Fibroblast of skin of scalp (primary cell): ENCODE measurements at places on chromosomes 7 and 10.
A peak's percentile ranks its signal among the peaks of the same experiment; 100 is the strongest.

DNA sequence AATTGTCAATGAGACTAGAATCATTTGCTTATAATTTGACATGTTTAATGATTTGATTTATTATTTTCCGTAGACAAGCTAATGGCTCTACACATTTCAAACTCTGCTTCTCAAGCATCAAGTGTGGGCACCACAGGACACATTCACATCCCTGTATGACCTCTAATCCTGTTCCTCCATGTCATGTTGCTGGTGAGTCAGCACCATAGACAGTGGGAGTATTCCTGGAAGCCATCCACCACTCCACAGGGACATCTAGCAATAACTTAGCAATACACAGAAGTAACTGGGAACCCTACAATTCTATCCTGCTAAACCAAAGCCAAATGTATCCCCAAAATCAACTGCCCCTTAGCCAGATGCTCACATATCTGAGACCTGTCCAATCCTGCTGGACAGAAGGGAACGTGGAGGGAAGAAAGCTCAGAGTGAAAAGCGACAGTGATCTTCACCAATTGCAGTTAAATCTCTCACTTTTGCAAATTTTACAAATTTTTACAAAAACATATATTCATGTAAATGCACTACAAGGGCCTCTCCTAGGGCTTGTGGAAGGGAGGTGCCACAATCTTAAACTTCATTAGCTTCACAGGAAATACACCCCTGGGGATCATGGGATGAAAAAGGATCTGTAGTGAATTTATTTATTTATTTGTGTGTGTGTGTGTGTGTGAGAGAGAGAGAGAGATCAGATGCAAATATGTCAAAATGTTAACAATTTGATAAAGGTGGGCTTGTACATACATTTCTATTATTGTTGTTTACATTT lies 126.5 kb downstream of the GFRA1 start:
- peak; percentile 59 for DNase-seq

DNA sequence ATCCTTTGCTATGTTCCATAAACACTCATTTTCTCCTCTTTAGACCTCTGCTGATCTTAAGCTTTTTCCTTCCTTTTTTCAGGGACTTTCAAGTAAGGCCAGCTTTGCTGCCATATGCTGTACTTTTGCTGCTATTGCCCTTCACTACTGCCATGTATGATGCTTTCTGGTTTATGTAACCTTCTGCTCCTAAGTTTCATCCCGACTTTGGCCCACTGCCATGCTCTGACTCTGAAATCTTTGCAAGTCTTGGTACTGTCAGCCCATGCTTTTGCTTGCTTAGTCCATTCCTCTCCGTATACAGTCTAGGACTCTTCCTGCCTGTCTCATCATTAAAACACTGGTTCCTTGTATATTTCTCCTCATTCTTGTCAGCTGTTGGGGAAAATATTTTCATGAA lies 152.4 kb downstream of the RNF133 start:
- peak; percentile 2 for DNase-seq

DNA sequence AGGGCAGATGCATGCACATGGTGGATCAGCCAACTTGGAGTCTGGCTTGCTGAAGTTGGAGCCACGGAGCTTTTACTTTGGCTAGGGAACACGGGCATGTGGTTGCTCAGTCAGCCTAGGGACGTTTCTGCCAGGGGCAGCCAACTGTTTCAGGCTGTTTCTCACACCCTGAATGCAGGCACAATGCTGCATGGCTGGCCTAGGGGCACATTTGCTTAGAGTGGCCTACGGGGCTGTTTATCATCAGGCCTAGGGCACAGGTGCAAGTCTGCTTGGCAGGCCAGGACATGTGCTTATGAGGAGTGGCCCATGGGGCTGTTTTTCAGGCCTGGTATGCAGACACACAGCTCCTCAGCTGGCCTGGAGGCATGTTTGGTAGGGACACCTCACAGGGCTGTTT lies 107.4 kb downstream of the GSAP start:
- no peak for DNase-seq

DNA sequence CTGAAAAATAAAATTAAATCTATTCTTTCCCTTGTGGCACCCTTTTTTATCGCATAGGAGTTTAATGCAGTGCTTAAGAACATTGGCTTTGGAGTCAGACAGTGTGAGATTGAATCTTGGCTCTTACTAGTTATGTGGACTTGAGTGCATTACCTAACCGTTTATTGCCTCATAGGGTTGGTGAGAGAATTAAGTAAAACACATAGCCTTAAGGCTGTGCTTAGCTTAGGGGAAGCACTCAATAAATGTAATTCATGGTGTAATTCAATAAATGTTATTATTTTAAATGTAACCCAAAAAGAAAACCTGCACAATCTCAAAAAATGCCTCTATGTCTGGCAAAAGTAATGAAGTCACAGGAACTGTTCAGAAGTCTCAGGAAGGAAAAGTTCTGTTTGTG lies 2.7 kb downstream of the STK17A start:
- peak; percentile 23 for DNase-seq

DNA sequence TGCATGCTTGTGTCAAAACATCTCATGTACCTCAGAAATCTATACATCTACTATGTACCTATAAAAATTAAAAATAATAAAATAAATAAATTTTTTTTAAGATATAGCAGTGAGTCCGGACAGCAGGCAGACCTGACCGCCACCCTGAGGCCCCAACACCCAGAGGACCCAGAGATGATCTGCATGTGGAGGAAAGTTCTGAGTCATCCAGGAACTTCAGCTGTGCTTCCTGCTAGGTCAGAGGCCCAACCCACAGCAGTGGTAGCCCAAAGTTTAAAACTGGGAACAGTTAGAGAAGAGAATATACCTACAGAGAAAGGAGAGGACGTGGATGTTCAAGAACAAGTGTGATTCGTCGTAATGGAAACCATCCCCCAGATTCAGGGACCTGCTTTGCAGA lies 683.7 kb upstream of the NRP1 start:
- no peak for DNase-seq

DNA sequence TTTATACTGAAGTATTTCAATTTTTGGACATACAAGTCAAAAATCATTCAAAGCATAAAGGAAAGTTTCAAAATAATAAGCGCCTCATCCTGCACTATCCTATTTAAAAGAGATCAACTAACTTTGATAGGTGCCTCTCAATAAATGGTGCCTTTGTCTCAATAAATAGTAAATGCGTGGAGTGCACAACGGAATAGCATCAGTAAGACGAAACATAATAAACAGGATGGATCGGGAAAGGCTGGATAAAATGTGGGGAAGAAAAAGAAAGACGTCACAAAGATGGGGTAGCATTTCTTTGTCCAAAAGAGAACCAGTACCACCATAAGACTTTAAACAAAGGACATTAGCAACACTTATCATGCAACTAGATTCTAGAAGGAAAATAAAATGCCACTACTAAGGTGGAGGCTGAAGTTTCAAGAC lies 571 bp upstream of the PRKAR2B start:
- DNase-seq = no peak

DNA sequence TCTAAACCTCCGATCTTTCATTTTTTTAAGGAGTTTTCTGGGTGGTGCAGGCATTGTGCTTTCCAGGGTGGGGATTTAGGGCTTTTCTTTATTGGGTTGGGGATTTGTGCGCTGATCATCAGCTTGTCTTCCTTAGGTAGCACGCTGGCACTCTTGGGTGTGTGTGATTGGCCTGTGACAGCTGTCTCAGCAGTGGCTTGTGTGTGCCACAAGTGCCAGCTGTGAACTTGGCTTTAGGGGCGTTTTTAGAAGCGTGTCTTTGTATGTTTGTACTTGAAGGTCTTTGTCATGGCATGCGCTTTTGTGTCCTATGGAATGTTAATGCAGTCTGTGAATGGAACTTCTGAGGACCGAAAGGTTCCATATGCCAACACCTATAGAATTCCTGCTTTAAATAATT lies 788 bp downstream of the AKAP9 start:
- DNase-seq = peak; percentile 23

DNA sequence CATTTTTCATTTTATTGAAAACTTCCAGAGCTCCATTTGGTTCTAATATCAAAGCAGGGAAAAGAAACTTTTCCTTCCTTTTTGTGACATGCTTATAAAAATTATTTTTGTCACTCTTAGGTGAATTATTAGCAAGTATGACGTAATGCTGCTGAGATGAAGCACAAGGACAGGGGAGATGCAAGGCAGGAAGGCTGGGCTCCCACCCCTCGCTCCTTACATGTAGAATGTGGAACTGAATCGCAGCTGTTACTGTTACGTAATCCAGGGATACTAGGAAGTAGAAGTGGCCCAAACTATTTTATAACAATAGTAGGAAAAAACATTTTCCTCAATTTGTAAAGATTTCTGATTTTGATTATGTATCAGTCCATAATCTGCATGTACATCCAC lies 17.1 kb upstream of the GTPBP4 start:
- peak; percentile 18 for DNase-seq

GRCh38 chr10:132943058-132943790 lies 854 bp upstream of the CFAP46 start:
- no peak for DNase-seq

GRCh38 chr10:119206603-119207365 lies 587 bp upstream of the GRK5 start:
- DNase-seq = peak; percentile 76

DNA sequence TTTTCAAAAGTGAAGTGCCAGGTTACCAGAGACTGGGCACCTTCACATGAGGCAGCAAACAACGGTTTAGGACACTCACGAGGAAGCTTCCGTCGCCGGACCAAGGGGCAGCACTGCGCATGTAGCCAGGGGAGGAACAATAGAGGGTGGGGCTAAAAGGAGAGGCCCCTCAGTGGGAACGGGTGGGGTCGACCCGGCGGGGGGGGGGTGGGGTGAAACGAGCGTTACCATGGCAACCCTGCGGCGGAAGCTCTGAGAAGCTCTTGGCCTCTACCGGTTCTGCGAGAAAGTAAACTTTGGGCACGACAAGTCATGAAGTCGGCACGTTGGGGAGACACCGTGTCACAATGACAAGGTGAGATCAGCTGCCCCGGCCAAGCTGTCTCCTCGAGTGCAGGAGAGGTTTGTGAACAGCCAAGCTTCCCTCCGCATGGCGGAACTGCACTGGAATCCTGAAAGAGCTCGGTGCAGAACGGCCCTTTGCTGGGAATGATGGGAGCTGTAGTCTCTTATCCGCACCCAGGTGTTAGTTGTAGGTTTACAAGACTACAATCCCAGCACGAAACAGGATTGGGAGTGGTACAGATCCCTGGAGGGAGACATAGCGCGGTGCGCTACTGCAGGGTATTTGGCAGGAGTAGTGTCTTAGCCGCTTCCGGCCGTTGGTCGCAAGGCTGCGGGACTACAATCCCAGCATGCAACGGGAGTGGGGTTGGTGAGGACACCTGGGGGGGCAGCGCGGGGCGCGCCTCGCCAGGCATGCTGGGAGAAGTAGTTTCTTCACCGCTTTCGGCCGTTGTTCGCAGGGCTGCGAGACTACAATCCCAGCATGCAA lies 72.8 kb upstream of the ZNF722 start:
- DNase-seq = no peak

GRCh38 chr10:37442882-37443281 lies 317.5 kb downstream of the ANKRD30A start:
- DNase-seq = no peak

- DNase-seq = no peak
These were observed 2.1 kb downstream of the FAM24B start for GRCh38 chr10:122877264-122877663.

DNA sequence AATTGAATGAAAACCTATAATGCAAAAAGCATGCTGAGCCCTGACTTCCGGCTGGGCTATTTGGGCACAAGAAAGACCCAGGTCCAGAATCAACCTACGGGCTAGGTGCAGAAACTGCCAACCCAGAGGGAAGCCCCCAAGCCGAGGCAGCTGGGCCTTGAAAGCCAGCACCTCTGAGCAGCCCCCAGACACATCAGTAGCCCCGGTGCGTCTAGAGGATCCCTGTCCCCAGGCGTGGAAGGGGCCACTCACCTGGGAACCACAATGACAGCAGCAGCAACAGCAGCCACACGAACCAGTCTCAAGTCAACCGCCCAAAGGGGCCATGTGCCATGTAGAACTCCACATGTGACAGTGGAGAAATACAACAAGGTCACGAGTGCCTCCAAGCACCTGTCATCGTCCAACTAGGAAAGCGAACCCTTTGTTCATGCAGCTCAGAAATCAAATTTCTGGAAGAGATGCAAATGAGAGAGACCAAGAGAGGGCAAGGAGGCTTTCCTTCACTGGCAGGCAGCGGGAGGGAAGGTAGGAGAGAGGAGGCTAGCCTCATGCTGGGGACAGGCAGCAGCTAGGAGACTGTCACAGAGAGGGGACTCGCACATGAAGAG lies 57.5 kb upstream of the CHST15 start:
- DNase-seq = no peak

- DNase-seq = no peak
These were observed 86.9 kb downstream of the AOAH start for GRCh38 chr7:36637417-36637816.

GRCh38 chr10:72567421-72567820 lies 58.5 kb downstream of the MICU1 start:
- peak; percentile 33 for DNase-seq

GRCh38 chr7:48085433-48085791 lies 3.7 kb upstream of the UPP1 start:
- no peak for DNase-seq

GRCh38 chr7:16293669-16294425 lies 127.5 kb downstream of the CRPPA start:
- DNase-seq = no peak
